WTC11 (cell line): ENCODE measurements at places on chromosomes 1 and 21. TPM values are rescaled to one million over a fixed set of nuclear protein-coding genes. Genes with fewer than 3 reads are reported as not detected.

DNA sequence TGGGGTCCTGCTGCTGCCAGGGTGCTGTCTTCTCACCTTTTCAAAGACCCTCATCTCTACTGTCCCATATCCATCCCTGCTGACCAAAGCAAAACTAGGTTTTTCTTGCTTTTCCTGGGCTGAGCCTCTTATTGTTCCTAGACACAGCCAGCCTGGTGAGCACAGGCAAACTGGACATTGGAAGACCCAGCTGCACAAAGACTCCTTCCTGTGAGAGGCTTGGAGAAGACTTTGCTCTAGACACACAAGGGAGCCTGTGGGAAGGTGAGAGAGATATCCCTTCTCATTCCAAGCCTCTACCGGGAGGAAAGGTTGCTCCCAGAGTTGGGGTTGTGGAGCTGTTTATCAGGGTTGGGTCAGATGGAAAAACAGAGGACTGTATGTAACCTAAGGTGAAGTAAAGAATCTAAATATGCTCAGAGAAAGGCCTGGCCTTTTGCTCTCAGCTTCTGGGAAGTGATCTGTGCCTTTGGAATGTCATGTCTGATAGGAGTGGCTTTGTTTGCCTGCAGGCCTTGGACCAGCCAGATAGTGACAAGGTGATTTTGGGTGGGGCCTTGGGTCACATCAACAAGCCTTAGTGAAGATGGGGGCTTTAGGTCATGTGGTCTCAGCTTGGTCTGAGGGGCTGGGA lies 87.6 kb upstream of the RUNX1 start:
- H3K4me1 ChIP-seq: peaks cover 16% of the 10 kb centered on the region
- H3K27ac ChIP-seq: no peak overlapping the region
- no peaks in the 10 kb centered on the region for H3K36me3 ChIP-seq
- no peak overlapping the region for H3K4me3 ChIP-seq

GRCh38 chr1:22476566-22476965 lies 24.9 kb downstream of the ZBTB40 start:
- peaks cover 2% of the 10 kb centered on the region; the same call in 1 of the 2 replicates for H3K36me3 ChIP-seq
- no peak overlapping the region for H3K27ac ChIP-seq
- no peaks in the 10 kb centered on the region for H3K27me3 ChIP-seq

DNA sequence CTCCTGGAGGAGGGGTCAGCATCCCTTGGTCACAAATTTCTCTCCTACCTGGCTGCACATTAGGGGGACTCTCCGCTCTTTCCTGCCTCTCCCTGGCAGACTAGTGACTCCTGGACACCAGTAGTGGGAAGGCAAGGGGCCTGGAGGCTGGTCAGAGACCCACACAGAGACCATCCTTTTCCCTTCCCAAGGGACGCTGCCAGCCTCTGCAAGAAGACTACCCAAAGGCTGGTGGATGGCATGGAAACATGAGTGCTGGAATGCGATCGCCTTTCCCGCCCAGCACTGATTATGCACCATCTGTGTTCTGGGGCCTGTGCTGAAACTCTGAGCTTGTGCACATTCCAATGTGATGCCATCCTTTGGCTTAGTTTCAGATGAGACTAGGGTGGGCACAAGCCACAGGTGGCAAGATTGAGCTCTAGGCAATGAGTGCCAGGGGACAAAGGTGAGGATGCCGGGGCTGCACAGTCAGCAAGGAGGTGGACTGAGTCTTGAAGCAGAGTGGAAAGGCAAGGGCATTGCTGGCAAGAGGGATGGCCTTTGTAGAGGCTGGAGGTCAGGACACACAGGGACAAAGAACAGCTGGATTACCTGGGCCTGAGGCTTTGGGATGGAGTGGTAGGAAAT lies 12.6 kb upstream of the EPS8L3 start:
- H3K27ac ChIP-seq: no peak overlapping the region
- peaks cover 9% of the 10 kb centered on the region for H3K27me3 ChIP-seq
- peak; percentile 8 for DNase-seq
- no peak overlapping the region for H3K4me3 ChIP-seq
- H3K4me1 ChIP-seq: peaks cover 5% of the 10 kb centered on the region
- peaks cover 8% of the 10 kb centered on the region for H3K36me3 ChIP-seq

DNA sequence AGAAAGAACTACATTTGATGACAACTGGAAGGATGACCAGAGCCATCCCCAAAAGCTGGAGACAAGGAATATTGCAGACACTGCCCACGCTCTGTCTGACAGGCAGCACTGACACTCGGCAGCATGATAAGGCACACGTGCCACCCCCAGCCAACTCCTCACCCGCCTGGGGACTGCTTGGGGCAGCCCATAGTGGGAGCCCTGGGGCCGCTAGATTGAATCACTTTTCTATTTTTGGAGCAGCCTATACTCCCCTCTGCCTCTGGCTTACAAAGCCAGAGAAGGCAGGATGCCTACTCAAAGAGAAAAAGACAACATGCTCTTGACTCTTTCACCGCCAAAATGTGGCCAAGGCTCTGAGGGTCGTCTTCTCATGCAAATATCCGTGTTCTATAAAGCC lies 1.3 kb downstream of the SMG5 start:
- peaks cover 26% of the 10 kb centered on the region for H3K36me3 ChIP-seq
- no peak for DNase-seq
- peak overlapping the region; percentile 97 for H3K4me3 ChIP-seq
- H3K27me3 ChIP-seq: no peaks in the 10 kb centered on the region

UBL4B gene
- total RNA-seq: 0.11 TPM in 1 of 3 replicates, not detected in the others
